ENCODE measurements at places on chromosomes 13 and 19.

DNA sequence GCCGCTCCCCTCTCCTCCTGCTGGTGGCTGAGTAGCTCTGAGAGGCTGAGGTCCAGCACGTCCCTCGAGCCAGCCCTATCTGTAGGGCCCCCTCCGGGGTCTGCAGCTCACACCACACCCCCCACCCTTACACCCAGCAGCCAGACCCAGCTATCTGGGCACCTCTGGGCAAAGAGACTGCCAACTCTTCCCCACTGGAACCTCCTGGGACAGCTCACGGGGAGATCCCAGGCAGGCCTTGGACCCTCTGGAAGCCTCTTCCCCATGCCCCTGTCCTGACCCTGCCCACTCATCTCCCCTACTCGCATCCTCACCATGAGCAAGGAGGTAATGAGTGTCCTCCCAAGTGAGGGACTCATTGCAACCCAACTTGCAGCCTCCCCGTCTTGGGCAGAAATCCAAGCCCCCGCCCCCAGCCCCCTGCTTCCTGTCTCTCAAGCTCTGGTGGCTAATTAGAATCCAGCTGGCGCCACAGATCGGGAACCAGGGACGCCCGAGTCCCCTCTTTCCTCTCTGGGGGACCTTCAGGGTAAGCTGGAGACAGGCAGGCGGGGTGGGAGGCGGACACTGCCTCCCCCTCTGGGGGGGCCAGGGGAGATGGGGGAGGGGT, 22.1 kb downstream of the ADGRL1 start:
- DNase-seq = no peak

DNA sequence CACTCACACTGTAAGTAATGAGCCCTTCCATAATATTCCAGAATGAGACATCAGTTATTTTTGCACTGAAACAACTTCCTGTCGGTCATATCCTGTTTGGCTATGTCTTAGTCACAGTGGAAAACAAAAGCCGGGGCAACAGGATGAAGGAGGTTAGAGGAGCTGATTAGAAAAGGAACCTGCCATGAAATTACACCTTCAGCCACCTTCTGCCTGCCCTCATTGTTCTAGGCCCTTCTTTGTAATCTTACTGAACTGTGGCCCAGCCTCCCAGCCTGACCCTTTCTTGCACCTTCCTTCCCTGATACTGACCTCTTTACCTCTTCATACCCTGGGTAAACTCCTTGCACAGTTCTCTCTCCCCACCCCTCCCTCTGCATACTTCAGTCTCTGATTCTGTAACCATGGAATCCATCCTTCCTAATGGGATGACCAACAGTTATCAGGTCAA, 67.3 kb downstream of the DOCK9 start:
- DNase-seq = no peak

- no peak for DNase-seq
These were observed 696.6 kb downstream of the LIG4 start for GRCh38 chr13:107518780-107519179.

- no peak for DNase-seq
These were observed 5.8 kb downstream of the FTL start for GRCh38 chr19:48970923-48971395.

GRCh38 chr13:28719227-28720055, 671 bp upstream of the SLC46A3 start:
- DNase-seq = no peak

DNA sequence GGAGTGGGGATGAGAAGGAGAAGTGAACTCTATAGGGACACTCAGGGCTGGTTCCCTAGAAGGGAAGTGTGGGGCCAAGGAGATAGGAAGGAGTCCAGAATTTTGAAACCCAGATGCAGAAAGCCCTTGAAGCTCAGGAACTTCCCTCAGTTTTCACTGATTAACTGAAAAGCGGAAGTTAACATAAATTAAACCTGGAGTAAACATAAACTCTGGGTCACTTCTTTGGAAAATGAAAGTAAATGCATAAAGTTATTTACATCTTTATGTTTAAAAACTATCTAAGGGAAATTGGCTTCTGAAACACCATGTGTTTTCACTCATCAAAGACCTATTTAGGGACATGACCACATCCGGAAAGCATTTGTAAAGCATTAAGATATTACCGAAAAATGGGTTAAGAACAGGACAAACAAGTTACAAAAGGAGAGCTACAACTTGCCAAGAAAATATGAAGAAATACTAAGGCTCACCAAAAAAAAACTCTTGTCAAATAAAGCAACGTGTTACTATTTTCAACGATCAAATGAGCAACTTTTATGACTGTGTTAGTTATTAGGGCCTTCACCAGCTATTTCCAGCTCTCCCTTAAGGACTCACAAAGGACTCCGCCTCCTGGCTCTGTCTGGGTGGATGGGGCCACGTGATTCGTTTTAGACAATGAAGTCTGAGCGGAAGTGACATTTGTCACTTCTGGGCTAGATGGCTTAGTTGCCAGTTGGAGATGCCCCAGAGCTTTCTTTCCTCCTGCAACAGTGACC, 439.1 kb upstream of the ZNF507 start:
- DNase-seq = no peak

DNA sequence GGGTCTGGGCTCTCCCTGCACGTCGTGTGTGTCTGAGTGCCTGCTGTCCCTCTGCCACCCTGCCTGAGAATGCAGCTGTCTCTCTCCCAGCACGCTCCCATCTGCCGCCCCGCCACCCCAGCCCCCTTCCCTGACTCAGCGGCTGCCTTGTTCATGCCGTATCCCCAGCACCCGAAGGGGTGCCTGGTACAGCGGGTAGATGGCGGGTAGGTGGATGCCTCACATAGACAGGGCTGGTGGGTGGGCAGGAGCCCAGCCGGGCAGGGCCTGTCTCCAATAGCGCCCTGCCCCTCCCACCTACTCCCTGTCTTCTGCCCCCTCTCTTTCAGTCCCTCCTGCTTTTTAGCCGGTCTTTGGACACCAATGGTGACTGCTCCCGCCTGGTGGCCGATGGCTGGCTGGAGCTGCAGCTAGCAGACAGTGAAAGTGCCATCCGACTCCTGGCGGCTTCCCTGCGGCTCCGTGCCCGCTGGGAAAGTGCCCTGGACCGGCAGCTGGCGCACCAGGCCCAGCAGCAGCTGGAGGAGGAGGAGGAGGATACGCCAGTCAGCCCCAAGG, 30.3 kb downstream of the DHX34 start:
- no peak for DNase-seq

DNA sequence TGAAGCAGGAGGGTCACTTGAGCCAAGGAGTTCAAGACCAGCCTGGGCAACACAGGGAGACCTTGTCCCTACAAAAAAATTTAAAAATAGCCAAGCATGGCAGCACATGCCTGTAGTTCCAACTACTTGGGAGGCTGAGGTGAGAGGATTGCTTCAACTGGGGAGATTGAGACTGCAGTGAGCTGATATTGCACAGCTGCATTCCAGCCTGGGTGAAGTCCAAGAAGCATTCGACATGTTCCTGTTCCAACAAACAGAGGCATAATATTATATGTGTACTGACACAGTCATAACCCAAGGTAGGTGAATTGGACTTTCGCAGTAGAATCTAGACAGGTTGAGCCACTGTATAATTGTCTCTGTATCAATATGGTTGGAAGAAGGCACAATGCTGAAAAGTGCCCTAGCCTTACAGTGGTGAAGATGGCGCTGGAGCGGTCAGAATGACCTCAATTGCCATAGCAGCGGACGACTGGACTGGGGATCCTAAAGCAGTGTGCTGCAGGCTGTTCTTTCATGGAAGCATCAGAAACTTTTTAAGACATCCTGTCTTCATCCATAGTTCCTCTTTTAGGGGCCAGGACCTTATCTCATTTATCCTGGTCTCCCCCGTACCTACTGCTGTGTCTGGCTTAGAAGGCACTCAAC, 112.0 kb upstream of the CLDN10 start:
- no peak for DNase-seq

DNA sequence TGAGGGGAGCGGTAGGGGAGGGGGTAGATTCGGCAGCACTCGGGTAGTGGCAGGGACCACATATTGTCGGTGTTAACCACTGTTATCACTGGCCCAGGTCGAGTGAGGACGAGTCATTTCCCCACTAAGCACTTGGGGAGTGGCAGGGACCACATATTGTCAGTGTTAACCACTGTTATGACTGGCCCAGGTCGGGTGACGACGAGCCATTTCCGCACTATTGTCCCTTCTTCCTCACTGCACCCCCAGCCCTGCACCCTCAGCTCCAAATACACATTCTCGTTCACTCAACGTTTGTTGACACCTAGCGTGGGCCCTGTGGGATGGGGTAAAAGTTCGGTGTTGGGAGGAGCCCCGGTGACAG, 467 bp upstream of the CLN5 start:
- peak; percentile 15 for DNase-seq

DNA sequence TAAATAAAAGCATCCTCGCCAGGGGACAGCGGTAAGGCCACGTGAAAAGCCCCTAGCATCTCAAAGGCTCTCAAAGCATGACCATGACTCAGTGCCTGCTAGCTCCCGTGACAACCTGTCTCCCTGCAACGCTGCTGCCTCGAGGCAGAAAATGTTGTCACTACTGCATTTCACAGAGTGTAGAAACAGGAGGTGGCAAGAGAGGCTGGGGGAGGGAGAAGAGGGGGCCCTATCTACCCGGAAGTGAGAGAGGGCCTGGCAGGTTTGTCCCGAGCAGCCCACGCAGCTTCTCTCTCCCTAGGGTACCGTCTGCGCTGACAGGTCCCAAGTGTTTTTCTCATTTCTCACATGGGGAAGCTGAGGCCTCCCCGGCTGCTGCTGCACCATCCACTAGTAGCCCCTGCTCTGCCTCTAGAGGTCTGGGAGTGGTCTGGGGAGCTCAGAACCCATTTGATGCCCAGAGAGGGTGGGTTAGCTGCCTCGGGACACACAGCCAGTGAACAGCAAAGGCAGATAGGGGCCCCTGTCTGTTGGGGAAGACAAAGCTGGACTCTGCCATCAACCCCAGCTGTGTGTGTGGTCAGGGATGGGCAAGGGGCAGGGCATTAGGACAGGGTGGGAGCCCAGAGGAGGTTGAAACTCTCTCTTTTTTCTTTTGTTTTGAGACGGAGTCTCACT, 3.7 kb downstream of the TINCR start:
- no peak for DNase-seq

GRCh38 chr19:13013649-13014048, 18.4 kb downstream of the NFIX start:
- DNase-seq = no peak

DNA sequence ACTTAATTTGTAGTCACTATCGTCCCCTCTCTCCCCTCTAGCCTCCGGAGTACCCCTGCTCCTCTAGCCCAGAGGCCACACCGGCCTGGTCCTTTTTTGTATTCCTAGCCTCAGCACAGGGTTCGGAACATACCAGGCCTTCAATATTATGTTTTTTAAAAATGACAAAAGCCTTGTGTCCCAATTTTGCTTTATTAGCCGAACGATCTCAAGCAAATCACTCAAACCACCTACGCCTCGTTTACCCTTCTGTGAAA, 463 bp upstream of the POMP start:
- no peak for DNase-seq

- DNase-seq = no peak
These were observed 31.4 kb upstream of the GGACT start for GRCh38 chr13:100619940-100620339.
